ENCODE measurements at places on chromosomes 16 and 17.

DNA sequence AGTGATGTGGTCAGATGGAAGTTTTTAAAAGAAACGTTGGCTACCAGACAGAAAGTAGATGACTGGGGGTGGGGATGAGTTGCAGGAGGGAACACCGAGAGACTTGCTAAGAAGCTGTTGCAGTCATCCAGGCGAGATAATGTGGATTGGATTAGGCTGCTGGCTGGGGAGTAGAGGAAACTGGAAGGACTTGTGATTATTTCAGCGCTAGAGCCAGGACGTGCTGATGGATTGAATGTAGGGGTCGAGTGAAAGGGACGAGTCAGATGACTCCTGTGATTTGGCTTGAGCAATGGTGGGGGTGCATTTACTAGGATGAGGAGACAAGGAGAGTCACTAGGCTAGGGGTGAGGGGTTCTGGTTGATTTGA lies 88.5 kb downstream of the CLEC16A start:
- DNase-seq = peak; percentile 85

DNA sequence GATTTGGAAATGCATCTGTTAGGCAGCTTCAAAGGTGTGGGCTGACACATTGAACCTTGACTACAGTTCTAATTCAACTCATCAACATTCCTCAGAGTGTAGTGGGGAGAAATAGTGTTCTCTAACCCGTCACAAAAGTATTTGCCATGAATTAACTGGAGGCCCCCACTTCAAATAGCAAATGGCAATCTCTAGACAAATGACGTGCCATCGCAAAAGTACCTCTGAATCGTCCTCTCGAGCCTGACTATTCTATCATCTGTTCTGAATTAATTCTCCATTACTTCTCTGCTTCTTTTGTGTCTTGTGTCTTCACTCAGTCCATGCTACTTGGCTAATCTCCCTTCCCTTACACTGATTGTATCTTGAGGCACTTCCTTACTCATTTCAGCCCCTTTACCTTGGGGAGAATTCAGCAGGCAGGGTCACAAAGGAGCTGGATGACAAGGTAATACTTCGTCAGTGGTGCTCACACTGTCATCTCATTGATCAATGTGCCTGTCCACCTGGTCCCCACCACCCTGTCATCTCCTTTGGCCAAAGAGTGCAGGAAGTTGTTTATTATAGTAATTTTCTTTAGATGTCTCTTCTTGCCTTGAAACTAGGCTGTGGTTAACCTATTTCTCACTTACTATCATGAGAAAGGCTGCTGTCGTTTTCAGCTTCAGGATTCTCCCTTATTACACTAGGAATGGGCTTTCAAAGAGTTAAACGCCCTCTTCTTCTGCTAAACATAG lies 108.4 kb downstream of the SYCE1L start:
- DNase-seq = no peak

GRCh38 chr17:79203016-79203415 lies 128.4 kb downstream of the ENGASE start:
- DNase-seq = no peak

GRCh38 chr16:77043076-77043475 lies 147.9 kb upstream of the MON1B start:
- DNase-seq = peak; percentile 0
